HL-60 (cell line): ENCODE measurements at places on chromosomes 12 and 14.
A peak's percentile ranks its signal among the peaks of the same experiment; 100 is the strongest.

- peak; percentile 31 for DNase-seq
Measured at GRCh38 chr12:56683-57346, 9.8 kb upstream of the IQSEC3 start.

DNA sequence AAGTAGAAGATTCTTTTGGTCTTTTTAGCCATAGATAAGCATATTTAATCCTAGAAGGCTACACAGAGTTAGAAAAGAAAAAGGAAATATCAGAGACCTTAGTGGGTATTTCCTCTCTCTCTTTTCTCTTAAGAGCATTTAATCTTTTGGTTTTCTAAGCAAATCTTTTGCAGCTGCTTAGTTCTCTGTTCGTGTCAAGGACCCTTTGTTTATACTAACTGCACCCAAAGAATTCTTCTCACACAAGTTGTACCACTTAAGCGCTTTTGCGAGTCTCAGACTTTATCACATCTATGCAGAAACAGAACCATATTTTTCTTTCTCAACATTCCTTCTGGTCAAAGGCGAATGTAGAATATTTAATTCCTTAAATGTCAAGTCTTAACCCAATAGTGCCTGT is 17.9 kb upstream of the NID2 start:
- no peak for DNase-seq

DNA sequence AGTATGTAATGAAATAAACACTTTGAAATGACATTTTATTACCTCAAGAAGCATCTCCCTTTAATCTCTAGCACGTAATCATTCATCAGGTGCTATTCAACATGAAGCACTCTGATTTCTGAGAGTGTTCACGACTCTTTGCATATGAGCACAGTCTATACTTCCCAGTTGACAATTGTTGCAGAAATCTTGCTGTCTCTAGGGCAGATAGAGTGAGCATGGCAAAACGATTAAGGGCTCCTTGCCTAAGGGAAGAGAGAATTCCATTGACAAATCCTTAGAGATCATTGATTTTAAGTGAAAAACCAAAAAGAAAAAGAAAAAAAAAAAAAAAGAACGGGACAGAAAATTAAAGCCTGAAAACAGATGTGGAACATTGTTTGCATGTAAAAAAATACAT is 107.6 kb downstream of the C12orf50 start:
- no peak for DNase-seq

- DNase-seq = no peak
Measured at GRCh38 chr12:43238281-43238680, 313.7 kb downstream of the ADAMTS20 start.

DNA sequence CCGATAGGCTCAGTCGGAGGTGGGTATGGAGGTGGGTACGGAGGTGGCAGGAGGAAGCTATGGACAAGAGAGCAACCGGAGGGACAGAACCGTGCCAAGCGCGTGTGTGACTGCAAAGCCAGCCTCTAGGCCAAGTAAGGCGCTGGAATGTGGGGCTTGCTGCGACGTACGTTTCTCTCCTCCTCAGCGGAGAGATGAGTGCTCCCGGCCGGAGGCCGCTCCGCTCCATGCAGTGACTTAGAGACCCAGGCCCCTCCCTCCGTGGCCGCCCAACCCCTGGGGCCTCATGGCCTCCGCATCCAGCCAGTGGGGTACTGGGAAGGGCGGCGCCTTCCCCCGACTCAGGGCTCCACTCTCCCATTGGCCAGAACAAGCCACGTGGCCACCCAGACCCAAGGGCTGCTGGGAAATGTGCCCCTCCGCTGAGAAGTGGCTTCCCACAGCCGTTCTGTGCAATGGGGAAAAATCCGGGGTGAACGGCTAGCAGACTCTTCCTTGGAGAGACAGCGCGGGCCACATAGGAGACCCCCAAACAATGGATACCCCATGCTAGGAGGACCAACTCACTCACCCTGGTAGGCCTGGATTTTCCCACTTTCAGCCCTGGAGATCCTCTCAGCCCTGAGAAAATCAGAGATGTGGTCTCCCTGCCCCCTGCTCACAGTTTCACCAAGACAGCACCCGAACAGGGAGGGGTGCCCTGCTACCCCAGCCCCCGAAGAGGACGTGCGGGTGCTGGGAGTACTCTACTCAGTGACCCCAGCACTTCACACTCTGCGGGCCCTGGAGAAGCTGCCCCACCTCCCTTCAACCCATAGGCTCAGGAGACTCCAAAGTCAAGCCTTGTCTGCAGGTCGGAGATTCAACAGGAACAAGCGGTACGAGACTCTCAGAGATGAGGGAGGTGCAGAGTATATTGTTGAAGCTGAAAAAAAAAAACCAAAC is 66.7 kb downstream of the RIMBP2 start:
- DNase-seq = no peak

GRCh38 chr12:42426746-42427145 is 100.8 kb downstream of the PPHLN1 start:
- peak; percentile 25 for DNase-seq

DNA sequence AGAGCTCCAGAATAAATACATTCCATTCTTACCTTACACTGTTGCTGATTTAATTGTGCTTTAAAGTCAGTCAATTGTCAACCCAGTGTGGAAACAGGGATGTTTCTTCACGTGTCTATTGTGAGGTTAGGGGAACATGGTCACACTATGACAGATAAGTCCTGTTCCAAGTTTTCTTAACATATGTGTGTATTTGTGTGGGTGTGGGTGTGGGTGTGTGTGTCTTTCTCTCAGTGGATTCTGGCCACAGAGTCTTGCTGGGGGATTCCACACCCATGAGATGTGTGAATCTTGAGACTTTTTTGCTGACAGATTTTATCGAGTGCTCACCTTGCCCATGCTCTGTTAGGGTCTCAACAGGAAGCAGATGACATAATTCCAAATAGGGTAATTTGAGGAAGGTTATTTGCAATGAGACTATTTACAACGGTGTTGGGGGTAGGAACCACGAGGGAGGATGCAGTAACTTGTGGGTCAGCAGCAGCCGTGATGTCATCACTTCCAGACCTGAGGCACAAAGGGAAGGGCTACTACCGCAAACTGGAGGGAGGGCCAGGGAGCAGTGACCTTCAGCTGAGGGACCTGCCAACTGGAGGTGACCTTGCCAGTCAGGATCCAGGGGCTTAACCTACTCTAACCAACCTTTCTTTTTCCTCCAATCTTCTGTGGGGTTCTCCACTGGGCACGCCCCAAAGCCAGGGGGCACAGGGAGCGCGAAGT is 1.9 kb upstream of the VRK1 start:
- DNase-seq = peak; percentile 72
